Activated naive CD4-positive, alpha-beta T cell (primary cell): ENCODE measurements at places on chromosomes 11 and 22.

DNA sequence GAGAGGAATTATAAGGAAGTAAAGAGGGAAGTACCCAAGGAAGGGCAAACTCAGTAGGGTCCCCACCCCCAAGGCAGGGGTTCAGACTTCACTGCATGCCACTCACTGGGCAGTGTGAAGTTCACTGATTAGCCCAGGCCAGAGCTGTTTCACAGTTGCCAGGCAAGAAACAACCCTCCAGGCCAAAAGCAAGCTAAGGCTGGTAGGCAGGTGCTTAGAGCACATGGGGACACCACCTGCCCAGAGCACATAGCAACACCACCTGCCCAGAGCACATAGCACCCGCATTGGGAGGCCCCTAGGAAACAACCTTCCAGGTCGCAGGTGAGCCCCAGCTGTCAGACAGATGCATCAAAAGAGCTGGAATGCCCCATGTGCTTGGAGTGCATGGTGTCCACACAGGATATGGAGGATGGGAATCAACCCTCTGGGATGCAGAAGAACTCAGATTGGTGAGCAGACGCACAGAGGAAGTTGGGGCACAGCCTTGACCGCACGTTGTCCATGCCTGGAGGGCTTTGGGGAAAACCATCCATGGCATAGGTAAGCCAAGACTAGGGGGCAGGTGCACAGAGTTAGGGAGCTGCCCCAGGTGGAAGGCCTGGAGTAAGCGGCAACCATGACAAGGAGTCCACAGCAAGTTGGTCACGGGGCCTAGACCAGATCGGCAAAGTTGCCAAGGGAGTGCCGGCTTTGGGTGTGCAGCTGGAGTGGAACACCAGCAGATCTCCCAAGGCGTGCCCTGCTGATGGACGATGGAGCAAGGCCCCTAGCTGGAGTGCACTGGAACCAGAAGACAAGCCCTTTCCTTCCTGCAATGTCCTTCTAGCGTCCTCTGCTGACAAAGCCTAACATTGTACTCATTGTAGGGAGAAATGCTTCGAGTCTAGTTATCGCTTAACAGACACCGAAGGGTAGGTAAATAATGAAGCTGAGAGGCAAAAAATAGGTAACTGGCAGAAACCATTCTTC lies 7.8 kb upstream of the TMEM216 start:
- DNase-seq: no peak

GRCh38 chr11:61488651-61489291 lies 19.8 kb upstream of the LRRC10B start:
- DNase-seq: no peak

DNA sequence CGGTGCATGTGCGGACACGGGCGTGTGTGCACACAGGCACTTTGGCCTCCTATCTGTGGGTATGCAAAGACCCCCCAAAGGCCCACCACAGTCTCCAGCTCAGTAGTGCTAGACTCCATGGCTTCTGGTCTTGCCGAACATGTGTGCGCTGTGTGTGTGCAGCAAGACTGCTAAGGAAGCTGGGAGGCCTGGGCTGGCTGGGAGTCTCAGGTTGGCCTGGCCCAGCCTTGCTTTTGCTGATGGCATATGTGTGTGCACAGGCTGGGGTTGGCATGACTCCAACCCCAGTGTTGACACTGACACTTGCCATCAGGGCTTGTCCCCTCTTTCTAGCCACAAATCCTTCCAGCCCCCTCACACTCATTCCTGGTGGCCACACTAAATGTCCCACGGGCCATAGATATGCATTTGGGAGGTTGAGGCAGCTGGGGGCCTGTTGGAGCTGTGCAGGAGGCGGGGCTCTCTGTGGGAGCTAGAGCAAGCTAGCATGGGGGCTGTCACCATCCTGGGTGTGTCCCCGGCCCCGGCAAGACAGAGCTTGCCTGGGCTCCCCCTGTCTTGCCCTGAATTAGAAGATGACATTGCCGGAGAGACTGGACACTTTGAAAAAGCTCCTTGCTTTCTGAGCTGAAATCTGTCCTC lies 60.9 kb upstream of the NECTIN1 start:
- no peak for DNase-seq

DNA sequence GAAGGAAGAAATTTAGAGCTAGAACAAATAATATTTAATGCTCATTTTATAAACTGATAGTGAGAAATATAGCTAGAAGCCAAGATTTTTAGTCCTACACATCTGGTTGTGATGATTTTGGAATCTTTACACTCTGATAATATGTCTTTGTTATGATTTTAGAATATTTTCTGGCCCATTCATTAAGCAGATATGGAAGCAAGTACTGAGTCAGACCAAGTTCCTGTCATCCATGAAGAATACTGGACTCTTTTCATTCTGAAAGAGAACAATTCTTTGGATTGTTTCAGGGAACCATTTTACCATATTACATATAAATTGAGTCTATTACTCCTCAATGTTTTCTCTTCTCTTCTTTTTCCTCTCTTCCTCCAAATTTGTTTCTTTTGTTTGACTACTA lies 227.4 kb downstream of the TMEM135 start:
- no peak for DNase-seq

DNA sequence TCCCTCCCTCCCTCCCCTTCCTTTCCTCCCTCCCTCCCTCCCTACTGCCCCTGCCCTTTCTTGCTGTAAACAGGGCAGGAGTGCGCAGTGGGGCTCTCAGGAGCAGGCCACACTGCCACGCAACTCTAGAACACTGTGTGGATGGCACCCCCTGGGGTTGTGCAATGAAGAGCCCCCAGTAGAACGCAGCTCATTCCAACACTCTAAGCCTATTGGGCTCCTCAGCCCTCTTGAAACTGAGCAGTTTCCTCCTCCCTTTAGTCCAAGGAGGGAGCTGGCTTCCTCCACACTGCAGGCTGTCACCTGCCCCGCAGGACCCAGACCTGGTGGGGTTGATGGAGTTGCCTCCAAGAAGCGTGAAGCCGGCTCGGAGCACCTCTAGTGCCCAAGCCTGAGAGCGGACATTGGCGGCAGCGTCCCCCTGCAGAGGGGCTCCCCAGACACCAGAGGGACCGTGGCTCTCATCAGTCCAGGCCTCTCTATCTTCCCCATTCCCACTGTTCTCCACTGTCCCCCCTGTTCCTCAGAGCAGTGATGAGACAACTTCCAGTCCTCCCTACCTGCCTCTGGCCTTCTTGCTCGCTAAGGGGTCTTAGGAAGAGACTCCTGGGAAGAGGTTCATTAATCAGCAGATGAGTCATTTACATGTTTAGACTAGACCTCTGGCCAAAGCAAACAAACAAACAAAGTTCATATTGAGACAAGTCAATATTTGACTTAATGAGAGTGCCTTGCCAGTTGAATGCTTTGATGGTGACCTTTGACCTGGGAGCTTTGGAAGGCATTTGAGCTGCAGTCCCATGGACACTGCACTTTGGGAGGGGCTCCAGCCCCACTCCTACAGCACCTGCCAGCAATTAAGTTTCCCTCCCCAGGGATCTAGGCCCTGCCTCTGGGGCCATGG lies 64.0 kb downstream of the RPUSD4 start:
- DNase-seq: no peak

DNA sequence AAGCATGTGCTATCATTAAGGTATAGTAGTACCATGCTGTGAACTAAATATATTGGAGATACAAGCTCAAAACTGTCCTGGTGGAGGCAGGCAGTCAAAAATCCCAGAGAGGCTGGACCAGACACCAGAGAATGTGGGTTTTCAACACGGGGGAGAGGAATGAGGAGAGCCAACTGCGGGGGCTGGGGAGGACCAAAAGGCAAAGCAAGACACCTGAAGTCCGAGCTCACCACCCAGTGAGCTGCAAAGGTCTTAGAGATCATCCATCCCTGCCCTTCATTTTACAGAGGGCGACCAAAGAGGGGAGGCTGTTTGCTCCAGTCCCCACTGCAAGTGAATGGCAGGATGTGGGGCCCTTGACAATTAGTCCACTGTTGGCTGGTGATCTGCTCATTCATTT lies 10.0 kb downstream of the RIBC2 start:
- DNase-seq: no peak

DNA sequence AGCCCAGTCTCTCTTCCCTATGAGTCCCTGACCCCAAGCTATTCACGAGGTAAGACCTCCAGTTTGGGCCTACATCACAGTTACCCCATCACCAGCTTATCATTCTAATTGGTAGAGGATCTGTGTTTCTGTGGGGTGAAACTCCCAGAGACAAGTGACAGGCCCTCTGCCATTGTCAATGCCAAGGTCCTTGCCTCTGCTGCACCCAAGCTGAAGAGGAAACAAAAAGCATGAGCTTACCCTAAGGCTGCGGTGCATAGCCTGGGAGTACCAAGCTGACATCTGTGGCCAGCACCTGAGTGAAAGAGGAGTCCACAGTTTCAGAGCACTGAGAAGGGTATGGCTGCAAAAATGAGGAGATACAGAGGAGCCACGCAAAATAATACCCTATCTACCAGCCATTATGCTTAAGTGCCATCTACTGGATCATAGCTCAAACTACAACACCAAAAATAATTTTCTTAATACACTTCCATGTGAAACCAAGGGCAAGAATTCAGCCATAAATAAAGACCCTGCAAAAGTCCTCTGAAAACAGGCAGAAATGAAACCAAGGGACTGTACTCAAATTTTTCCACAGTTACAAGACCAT lies 62.3 kb upstream of the ANO5 start:
- no peak for DNase-seq

- DNase-seq: no peak
Measured at GRCh38 chr22:35024364-35024692, 41.6 kb upstream of the ISX start.

DNA sequence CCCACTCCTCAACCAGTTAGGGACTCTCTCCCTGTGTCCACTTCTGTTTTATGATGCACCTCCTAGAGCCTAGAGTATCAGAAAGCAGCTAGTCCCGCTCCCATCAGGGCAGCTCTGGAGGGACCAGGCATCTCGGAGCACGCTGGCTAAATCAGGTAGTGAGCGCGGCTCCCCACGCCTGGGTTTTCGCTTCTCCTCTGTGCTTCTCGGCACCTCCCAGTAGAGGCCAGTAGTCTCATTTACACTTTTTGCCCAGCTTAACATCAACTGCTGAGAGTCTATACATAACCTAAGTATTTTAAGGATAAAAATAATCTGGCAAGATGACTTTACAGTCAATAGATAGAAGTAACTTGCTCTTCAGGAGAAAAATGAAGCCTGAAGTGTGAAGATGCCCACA lies 473.8 kb downstream of the OPCML start:
- no peak for DNase-seq

GRCh38 chr22:46066691-46067090 lies 83.6 kb upstream of the PPARA start:
- no peak for DNase-seq

GRCh38 chr11:57154739-57155138 lies 27.0 kb upstream of the LRRC55 start:
- no peak for DNase-seq

DNA sequence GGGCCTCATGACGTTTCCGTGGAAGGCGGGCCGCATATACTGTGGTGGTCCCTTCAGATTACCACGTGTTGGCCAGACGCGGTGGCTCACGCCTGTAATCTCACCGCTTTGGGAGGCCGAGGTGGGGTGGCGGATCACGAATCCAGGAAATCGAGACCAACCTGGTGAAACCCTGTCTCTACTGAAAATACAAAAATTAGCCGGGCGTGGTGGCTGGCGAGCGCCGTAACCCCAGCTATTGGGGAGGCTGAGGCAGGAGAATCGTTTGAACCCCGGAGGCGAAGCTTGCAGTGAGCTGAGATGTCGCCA lies 853 bp upstream of the DENND6B start:
- no peak for DNase-seq

- no peak for DNase-seq
Measured at GRCh38 chr11:19763330-19763729, 50.7 kb downstream of the NAV2 start.

DNA sequence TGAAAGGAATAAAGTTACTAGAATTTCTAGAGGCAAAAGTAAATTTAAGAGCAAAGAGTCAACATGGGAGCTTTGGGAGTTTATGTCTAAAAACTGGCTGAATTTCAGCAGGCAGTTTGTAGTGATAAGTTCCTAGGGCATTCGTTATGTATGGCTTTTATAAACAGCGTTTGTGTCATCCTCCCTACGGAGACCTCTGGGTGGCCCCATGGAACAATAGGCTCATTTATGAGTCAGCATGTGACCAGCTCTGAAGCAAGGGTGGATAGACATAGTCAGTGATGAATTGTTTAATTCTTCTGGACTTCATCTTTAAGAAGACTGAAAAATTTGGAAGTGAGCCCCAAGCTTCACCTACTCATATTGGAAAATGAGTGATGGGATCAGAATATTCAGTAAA lies 37.1 kb downstream of the SVIP start:
- DNase-seq: no peak

DNA sequence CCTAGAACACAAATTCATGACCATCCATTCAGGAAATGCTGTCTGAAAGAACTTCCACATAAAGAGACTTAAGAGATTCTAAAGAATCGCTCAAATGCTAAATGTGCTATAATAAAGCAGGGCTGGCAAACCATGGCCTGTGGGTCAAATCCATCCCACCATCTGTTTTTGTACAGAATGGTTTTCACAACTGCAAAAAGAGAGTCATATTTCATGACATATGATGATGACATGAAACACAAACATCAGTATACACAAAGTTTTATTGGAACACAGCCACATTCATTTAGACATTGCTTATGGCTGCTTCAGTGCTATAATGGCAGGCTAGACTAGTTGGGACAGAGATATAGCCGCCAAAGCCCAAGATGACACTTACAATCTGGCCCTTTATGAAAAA lies 85.1 kb downstream of the RRAS2 start:
- DNase-seq: no peak
